ENCODE measurements at places on chromosomes 6 and 20. TPM values are rescaled to one million over a fixed set of nuclear protein-coding genes. Genes with fewer than 3 reads are reported as not detected.

- no peak overlapping the region for H3K4me3 ChIP-seq
- no peaks in the 10 kb centered on the region for H3K36me3 ChIP-seq
- no peaks in the 10 kb centered on the region for H3K4me1 ChIP-seq
- H3K27me3 ChIP-seq: no peaks in the 10 kb centered on the region
- no peak overlapping the region for H3K27ac ChIP-seq
Measured at GRCh38 chr6:12769556-12770256, 53.1 kb downstream of the PHACTR1 start.

GRCh38 chr6:138765896-138766655 is 7.5 kb upstream of the CCDC28A start:
- H3K27me3 ChIP-seq: no peaks in the 10 kb centered on the region
- H3K36me3 ChIP-seq: no peaks in the 10 kb centered on the region
- no peaks in the 10 kb centered on the region for H3K4me1 ChIP-seq
- H3K4me3 ChIP-seq: no peak overlapping the region
- no peak for DNase-seq

Gene OOEP
- total RNA-seq: not detected

Gene EFCAB8
- not detected for total RNA-seq

DNA sequence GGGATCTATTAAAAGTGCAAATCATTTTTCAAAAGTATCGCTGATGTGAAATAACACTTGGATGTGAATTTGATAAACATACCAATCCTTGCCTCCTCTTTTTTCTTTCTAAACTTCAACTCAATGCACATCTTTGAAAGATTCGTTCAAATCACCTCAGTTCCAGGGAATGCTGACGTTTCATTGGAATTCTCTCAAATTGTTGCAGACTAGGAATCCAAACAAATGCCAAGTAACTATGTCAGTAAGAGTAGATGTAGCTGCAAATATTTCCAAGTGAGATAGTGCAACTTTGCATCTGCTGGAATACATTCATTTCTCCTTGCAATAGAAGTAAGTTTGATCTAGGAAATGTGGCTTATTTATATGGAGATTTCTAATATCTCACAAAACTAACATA is 220.7 kb downstream of the FUT9 start:
- no peak overlapping the region for H3K4me3 ChIP-seq
- no peak overlapping the region for H3K27ac ChIP-seq
- no peak for DNase-seq
- H3K4me1 ChIP-seq: no peaks in the 10 kb centered on the region
- H3K27me3 ChIP-seq: no peaks in the 10 kb centered on the region
- H3K36me3 ChIP-seq: no peaks in the 10 kb centered on the region

Gene TAF8
- total RNA-seq: 21.1 TPM

Gene SRSF12
- not detected for total RNA-seq

Gene HLA-DRB1
- total RNA-seq: 90.3 TPM

- no peak for DNase-seq
- H3K27me3 ChIP-seq: no peaks in the 10 kb centered on the region
- no peak overlapping the region for H3K4me3 ChIP-seq
- H3K27ac ChIP-seq: no peak overlapping the region
- no peaks in the 10 kb centered on the region for H3K4me1 ChIP-seq
Measured at GRCh38 chr20:16749573-16749972, 1.4 kb downstream of the OTOR start.

DNA sequence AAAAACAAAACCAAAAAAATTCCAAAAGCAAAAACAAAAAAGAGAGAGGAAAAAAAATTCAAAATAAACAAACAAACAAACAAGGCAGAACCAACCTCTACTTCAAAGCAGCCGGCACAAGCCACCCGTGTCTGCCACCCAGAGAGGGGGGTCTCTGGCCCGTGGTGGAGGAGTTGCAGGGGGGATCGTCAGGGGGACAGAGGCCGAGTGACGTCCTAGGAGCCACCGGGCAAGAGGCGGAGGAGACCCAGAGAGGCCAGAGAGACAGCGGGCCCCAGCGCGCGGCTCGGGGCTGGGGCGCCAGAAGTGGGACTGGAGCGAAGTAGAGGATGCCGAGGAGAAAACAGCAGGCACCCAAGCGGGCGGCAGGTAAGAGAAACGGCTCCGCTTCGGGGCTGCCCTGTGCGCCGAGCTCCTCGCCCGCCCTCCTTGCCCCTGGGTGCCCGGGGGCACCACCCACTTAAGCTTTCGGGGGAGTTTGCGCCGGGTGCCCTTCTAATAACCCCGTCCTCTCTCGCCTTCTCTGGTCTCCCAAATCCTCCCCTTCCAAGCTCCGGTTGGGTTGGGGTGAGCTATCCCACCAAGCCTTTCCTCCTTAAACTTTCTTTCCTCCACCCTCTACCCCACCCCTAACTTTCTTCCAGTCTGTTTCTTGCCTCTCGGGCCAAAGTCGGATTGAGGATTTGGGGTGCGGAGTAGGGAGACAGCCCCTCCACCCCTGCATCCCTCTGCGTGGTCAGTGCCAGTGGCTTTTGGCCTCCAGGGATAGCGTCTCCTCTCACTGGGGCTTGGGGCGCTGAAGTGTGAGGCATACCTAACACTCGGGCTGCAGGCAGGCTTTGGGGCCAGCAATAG is 1.0 kb downstream of the TSHZ2 start:
- no peaks in the 10 kb centered on the region for H3K36me3 ChIP-seq
- DNase-seq: peak; percentile 45
- H3K4me3 ChIP-seq: peak overlapping the region; percentile 66
- H3K27ac ChIP-seq: peak overlapping the region; percentile 91
- H3K27me3 ChIP-seq: no peaks in the 10 kb centered on the region
- H3K4me1 ChIP-seq: no peaks in the 10 kb centered on the region
